CD4-positive, alpha-beta T cell (primary cell): ENCODE measurements at places on chromosomes 6 and 20. TPM values are rescaled to one million over a fixed set of nuclear protein-coding genes. Genes with fewer than 3 reads are reported as not detected.

DNA sequence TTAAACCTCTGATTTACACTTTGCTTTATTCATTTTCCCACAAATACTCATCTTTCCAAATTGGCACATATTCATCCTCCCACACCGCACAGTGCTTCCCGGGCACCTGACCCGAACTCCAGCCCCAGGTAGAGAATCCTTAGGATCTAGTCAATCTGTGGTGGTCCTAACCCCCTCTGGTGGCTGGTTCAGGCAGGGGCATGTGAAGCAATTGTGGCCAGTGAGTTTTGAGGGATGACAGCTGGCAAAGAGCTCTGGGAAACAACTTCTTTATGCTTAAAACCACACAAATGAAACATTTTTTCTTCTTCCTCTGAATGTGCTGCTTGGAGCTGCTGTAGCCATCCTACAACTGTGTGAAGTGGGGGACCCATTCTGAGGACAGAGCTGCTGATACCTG is 54.7 kb downstream of the ELOVL5 start:
- DNase-seq = no peak

DNA sequence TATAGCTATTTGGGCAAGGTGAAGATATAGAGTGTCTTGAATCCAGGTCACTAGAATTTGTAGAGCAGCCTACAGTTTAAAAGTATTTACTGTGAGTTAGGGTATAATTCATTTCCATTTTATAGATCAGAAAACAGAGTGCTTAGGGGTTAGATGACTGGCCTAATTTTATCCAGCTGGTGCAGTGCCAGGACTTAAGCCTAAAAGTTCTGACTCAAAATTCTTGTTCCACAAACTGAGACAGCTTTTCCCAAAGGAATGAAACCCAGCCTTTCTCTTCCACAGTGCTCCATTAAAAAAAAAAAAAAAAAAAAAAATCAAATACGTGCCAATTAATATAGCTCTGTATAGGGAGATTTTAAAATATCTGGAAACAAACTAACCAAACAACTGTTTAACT is 441.0 kb upstream of the MARCKS start:
- no peak for DNase-seq

GRCh38 chr20:11682285-11682684 is 235.4 kb upstream of the BTBD3 start:
- DNase-seq = no peak

DNA sequence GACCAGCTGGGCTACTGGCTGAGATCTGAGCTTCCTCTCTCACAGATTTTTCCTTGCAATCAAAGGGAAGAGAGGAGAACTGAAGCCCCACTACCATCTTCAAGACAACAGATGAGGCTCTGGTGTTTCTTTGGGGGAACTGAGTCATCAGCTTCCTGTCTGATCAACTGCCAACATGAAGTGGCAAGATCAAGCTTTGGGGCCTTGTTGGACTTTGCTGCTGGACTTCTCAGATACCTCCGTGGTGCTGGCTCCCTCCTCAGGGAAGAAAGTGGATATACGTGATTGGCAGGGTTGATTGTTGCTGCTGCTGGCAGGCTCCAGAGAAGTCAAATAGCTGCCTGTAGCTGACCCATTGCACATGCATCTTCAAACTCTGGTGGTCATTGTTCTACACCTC is 3.6 kb upstream of the TOX2 start:
- no peak for DNase-seq

The WFDC10B gene
- total RNA-seq = not detected

DNA sequence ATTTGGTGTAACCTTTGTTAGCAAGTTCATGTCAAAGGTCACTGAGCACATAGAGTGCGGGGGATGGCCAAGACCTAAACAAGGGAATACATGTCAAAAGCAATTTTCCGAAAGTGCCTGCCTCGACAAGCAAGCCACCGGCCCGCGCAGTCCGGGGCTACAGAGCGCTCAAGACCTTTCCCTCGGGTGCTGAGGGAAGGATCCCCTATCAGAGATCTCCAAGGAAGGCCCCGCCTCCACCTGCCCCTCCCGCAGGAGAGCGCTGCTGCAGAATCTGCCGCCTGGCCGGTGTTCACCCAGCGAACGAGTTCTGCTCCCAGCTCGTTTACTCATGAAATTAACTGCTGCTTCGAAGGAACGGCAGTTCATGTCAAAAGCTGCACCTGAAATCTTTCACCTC is 252.7 kb downstream of the BMP7 start:
- no peak for DNase-seq
